ENCODE measurements at places on chromosomes 16 and 17.

GRCh38 chr17:15261258-15261801, 3.8 kb downstream of the PMP22 start:
- no peak for DNase-seq

- peak; percentile 69 for DNase-seq
Observed at GRCh38 chr17:37047631-37048104, 98.9 kb downstream of the AATF start.

DNA sequence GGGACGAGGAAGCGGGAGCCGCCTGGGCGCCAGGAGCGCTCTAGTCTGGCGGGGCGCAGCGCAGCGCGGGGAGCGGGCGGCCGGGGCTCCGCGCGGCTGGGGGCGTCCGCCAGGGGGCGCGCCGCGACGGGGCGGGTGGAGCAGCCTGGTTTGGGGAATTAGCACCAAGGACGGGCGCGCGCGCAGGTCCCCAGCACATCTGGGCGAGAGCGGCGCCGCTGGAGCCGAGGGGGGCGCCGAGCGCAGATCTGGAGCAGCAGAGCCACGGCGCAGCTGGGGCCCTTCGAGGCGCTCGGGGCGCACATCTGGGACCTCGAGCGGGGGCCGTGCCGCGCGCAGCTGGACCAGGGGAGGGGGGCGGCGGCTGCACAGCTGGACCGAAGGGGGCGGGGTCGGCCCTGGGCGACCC, at the start of gene NXPH3:
NXPH3 (plus strand) TSS at position 193 of the 409 bp plus-strand sequence. CDS start 349 bp downstream, outside the sequence.
- DNase-seq: no peak

DNA sequence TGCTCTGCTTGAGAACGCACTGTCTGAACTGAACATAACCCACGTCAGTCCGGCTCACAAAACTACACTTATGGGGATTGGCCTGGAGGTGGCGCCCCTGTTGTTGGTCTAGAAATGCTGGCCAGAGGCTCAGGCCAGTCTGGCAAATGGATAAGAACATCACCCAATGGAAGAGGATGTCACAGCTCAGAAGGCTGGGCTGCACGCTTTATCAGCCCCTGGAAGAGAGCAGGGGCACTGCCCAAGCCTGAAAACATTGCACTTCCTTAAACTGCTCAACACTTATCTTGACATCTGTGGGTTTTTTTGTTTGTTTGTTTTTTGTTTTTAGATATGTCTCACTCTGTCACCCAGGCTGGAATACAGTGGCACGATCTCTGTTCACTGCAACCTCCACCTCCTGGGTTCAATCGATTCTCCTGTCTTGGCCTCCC, 24.8 kb upstream of the BPTF start:
- peak; percentile 14 for DNase-seq

- DNase-seq: no peak
Observed at GRCh38 chr17:69962436-69962995, 112.5 kb upstream of the KCNJ16 start.

GRCh38 chr16:970766-971581, at the start of gene LMF1:
Gene LMF1 (minus strand): TSS chr16:970984. CDS start chr16:970980, 4 bp downstream.
- peak; percentile 90 for DNase-seq

- no peak for DNase-seq
Observed at GRCh38 chr17:4326608-4327007, 39.9 kb downstream of the UBE2G1 start.

DNA sequence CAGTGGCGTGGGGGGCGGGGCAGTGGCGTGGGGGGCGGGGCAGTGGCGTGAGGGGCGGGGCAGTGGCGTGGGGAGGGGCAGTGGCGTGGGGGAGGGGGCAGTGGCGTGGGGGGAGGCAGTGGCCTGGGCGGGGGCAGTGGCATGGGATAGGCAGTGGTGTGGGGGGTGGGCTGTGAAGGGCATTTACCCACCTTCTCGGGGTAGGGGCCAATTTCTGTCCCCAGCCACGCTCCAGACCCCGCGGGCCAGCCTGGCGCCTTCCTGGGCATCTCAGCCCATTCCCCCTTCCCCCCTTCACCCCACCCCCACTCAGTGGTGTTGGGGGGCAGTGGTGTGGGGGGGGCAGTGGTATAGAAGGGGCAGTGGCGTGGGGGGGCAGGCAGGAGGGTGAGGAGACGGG, 92.7 kb downstream of the LITAF start:
- DNase-seq: no peak

DNA sequence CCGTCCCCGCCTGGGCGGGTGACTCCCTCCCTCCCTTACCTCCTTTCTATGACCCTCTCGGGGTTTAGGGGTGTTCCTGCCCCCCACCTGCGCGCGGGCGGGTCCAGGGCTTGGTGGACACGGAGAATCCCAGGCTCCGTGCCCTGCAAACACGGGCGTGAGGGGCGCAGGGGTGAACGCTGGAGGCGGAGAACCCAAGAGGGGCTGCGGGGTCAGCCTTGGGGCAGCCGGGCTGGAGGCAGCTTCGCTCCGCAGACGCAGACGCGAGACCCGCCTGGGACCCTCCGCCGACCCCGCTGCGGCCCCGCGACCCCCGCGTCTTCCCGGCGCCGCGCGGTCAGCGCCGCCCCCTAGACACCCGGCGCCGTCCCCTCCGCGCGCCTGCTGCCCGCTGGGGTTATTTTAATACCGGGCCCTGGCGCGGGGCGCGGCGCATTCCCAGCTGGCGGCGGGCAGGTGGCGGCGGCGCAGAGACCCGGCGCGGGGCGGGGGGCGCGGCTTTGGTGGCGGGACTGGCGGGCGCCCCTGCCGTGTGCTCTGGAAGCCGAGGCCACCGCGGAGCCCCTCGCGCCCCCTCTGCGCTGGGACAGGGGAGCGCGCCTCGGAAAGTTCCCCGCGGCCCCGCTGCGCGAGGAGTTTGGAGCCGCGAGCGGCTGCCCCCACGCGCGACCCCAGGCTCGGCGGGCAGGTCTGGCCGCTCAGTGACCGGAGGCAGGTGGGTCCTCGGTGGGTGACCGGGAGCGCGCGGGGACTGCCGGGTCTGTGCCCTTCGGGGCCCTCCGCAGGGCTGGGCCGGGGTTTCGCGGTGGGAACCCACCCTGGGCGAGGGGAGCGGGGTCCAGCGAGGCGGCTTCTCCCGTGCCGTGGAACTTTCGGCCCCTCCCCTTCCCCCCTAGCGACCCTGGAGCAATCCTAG, at the start of gene UTS2R:
UTS2R (plus strand) TSS at position 433 of the 916 bp plus-strand sequence. CDS start 2,560 bp downstream, outside the sequence.
- DNase-seq: no peak

GRCh38 chr16:68389750-68390371, 58.4 kb downstream of the SMPD3 start:
- DNase-seq: no peak

GRCh38 chr17:37847811-37848331, 76.3 kb upstream of the TBC1D3K start:
- DNase-seq: no peak

DNA sequence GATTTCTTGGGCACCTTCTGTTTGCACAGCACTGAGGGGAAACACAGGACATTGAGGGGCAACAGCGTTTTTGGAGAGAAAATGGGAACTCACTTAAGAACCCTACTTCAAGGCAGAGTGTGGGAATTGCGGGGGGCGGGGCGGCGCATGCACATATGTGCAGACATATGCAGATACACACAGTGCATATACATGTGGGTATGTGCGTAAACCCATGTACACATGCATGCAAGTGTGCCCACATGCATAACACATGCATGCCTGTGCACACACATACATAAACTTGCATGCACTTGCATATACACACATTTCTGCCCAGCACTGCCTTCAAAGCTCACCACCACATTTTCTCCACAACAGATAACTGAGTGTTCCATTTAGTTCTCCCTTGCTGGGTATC, 32.4 kb downstream of the NLRC5 start:
- no peak for DNase-seq

DNA sequence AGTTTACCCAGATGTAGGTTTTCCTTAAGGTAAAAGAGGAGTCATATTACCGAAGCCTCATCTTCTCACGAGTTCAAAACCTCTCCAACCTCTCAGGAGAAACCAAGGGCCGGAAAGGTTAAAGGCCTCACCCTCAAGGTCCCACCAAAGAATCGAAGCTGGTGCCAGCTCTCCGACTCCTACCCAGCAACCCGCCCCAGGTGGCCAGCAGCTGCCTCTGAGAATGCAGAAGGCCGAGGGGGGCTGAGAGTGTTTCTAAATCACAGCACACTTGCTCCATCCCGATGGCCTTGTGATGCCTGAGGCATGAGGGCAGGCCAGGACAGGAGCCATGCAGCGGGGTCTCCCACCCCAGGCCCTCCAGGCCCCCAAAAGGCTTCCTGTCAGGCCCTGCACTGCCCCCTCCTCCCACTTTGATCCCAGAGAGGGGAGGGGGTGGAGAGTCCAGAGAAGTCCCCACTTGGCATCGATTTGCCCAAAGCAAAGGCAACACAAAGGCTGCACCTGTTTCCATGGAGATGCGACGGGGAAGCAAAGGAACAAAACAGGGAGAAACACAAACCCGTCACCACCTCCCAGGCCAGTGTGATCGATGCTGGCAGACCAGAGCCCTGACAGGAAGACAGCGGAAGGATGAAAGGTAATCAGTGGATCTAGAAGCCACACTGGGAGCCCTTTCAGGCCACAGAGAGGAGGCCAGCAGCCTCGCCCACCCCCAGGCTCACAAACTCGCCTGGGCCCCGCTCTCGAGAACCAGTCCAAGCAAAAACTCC, 39.0 kb downstream of the CUEDC1 start:
- DNase-seq: no peak

- no peak for DNase-seq
Observed at GRCh38 chr17:6069539-6070429, at the start of gene WSCD1. Gene WSCD1 (plus strand): TSS chr17:6070379. CDS start chr17:6080659, 10,280 bp downstream.

DNA sequence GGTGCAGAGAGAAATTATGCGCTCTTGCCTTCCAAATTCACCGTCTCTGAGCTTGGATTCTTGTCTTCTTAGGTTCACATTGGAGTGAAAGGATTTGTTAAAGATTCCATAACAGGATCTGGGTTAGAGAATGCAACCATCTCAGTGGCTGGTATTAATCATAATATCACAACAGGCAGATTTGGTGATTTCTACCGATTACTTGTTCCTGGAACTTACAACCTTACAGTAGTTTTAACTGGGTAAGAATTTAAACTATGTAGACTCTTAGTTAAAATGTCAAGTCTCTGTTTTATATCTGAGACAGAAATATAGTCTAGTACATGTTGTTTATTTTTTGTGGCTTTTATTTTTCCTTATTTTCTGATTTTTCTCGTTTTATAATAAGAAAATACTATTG, 42.9 kb downstream of the CPD start:
- DNase-seq: no peak

DNA sequence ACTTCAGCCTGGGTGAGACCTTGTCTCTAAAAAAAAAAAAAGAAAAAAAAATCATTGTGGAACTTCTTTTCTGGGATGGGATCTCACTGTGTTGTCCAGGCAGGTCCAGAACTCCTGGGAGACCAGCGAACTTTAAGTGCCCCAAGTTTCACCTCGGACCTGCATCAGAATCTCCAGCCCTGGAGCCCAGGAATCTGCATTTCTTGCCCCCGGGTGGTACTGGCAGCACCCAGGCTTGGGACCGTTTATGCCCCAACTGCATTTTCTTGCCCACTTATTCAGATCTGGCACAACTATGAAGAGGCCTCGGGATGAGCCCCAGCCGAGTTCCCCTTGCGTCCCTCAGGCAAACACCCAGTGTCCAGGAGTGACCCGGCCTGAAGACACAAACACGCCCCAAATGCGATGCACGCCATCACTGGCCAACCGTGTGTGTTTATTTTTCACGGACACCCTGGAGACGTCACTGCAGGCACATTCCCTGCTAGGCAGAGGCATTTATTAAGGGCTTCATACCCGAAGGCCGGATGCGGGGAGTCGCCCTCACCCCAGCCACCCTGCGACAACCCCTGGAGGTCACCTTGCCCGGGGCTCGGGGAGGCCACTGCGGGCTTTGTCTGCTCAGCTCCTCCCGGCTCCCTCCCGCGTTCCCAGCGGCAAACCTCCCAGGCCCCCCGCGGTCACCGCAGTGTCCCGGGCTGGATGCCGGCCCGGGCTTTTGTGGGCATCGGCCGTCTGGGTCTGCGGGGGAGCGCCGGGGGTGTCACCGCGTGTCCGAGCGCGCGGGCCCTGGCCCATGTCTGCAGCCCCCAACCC, 684 bp upstream of the SPIRE2 start:
- DNase-seq: no peak

DNA sequence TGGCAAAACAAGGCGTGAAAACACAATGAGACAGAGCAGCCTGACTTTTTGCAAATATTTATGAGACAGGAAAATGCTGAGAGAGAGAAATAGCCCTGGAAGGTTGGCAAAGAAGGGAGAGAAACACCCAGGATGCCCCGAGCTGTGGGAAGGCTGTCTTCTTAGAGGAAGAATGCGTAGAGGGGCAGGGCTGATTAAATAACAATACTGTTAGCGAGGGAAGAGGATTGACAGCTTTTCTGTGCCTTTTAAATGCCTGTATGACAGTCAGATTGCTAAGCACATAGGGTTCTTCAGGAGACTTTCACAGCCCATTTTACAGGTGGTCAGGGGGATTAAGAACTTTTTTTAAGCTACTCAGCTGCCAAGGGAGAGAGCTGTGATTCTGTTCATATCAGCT, 219.2 kb downstream of the SHISA9 start:
- DNase-seq: no peak
